ENCODE measurements at places on chromosomes 12 and 14.
A peak's percentile ranks its signal among the peaks of the same experiment; 100 is the strongest.

- DNase-seq = no peak
Observed at GRCh38 chr12:58873496-58873895, 46.8 kb downstream of the LRIG3 start.

DNA sequence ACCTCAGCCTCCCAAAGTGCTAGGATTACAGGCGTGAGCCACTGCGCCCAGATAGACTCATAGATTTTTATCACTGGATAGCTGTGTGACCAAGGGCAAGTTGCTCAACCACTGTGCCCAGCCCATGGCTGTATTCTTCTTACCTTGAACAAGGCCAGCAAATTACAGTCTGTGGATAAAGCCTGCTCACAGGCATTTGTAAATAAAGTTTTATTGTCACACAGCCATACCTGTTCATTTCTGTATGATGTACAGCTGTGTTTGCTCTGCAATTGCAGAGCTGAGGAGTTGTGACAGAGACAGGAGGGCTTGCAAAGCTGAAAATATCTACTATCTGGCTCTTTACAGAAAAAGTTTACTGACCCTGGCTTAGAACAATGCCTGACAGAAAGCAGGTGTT is 35.2 kb upstream of the LHX5 start:
- DNase-seq = no peak

DNA sequence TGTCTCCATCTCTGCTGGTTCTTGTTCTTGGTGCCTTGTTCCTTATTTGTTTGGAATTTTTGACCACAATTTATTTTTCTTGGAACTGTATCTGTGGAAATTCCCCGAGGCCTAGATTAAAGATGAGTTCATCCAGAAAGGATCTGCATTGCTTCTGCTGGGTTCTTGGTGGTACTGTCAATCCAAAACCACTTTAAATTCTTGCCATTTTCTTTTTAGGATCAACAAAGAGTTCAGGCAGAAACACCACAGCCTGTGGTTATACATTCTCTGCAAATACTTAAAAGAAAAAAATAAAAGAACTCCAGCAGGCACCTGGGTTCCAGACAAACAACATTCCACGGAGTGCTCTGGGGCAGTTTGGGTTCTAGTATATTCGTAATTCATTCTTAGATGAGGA is 6.0 kb upstream of the VAMP1 start:
- DNase-seq = no peak

GRCh38 chr14:85417396-85417795 is 112.5 kb upstream of the FLRT2 start:
- DNase-seq = no peak

DNA sequence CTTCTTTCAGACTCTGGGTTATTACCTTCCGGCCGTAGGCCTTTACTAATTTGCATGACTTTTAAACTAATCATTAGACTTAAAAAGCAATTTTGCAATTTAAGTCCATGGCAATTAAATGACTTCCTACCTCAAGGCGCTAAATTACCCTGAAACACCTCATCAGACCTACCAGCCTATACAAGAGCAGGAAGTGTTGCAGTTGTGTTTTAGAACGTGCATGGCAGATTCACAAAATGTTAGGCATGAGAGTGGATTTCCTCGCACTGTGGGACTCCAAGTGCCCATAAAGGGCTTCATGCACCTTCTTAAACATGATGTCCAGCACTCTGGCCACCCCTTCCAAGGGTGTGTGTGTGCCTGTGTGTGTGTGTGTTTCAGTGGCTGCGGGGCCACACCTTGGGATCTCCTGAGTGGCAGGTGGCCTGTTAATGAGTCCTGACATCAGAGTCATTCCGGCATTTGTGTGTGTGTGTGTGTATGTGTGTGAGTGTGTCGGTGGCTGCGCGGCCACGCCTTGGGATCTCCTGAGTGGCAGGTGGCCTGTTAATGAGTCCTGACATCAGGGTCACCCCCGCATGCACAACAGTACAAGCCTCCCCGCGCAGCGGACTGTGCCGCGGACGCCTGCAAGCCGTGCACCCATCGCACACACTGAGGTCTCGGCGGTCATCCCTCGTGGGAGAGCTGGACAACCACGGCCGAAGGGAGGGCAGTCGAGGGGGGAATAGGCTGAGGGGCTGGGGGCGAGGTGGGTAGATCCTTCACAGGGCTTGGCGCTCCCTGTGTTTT is 900 bp downstream of the C2CD5 start:
- no peak for DNase-seq

GRCh38 chr12:96981911-96982310 is 74.9 kb downstream of the NEDD1 start:
- no peak for DNase-seq

DNA sequence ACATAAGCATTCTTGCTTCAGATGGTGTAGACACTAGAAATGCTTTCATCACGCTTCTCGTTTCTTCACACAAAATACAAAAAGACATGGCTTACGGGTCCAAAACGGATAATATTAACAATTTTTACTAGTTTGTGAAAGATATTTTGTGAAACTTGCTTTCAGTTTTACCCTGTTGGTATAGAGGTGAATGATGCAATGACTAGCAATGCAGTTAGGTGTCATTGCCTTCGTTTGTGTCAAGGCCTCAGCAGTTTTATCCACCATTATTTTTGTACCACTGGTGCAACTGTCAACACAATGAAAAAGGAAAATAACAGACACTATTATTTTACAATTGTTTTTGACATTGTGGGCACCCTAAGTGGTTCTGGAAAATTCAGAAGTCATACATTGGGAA is 323.0 kb downstream of the FLRT2 start:
- DNase-seq = no peak

DNA sequence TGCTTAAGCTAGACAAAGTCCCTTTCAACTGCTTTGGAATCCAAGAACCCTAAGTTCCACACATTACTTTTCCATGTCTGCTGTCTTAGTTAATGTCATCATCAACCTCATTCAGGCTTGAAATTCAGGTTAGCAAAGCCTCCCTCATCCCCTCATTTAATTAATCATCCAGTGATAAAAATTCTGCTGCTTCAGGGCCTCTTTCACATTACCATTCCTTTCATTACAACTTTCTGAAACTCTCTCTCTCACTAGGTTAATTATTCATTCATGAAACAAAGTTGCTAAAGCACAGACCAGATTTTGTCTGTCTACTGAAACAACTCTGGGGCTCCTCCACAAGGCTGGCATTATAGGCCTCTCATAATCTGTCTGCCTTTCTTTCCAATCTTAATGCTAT is 9.4 kb upstream of the VTI1B start:
- DNase-seq = no peak

DNA sequence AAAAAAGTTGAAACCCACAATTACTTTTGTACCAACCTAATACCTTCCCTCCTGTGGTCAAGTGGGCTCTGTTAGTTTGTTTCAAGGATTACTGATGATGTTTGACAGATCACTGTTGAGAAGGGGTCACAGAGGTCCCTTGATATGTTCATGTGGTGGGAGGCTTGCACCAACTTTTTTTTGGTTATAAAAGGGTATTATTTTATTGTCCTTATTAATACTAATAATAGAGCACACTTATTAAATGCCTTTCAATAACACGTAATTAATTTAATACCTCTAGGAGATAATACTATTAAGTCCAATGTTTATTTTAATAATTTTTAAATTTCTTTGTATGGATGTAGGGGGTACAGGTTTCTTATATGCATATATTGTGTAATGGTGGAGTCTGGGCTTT is 4.4 kb downstream of the UBE3B start:
- DNase-seq = no peak

DNA sequence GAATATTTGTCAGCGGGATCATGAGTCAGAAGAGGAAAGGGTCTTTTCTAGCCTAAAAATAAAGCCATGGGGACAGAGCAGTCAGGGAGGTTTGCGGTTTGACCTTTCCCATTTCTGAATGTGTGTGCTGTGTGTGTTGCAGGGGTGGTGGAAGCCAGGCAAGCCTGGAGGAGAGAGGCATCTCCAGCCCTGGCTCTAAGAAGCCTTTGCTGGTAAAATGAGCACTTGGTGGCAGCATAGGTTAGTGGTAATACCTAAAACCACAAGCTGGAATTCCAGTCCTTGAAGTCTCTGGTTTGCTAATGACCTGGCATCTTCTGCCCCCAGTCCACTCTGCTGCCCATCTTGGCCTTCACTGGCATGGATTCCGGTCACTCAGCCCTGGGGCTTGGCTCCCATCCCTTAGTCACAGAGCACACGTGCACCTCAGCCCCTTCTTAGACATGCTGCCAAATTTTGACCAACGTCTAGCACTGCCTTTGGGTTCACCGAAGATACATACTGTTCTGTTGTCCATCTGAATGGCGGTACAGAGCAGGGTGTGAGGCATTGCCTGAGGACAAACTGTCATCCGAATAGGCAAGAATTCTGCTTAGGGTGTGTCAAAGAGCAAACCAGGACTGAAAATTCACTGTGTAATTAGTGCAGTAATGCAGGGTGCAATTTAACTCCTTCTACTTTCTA is 52.7 kb downstream of the KCNA5 start:
- DNase-seq = no peak

- no peak for DNase-seq
Observed at GRCh38 chr14:101096551-101096950, 193.0 kb upstream of the RTL1 start.

DNA sequence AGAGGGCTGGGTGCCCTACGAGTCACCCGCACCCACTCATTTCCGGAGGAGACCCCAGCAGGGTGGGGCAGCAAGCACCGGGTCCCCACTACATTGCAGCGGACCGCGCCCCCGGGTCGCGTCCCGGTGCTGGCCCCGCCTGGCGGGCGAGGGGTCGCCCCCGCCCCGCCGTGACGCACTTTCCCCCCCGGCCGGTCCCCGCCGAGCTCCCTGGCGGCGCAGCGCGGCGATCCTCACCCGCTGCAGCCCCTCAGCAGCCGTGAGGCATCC is 106.1 kb downstream of the PRICKLE1 start:
- no peak for DNase-seq

DNA sequence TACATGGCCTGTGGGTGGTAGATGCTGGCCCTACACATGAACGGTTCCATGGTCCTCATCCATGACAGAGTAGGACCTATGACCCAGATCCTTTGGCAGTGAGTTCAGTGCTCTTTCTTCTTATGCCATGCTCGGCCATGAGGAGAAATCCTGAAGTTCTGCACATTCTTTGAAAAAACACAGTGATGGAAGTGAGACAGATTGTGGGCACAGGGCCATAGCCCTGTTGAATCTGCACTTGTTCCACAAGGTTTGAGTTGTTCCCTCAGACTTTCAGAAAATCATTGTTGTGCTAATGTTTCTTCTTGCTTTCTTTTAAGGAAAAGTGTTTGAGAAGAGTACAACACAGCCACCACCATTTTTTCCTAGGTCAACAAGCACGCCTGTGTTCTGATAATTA is 180.0 kb downstream of the C12orf75 start:
- no peak for DNase-seq

DNA sequence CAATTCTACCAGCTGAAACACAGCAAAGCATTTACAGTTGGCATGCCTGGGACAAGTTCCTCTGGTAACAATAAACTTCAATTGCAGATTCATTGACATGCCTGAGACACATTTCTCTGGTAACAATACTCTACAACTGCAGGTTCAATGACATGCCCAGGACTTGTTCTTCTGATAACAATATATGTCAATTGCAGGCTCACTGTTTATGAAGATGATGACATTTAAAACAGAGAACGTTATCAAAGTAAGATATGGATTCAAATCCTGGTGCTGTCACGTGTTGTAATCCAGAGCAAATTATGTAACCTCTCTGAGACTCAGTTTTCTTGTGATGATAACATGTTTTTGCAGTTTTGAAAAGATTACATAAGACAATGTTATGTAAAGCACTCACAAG is 20.5 kb downstream of the KITLG start:
- no peak for DNase-seq

- peak; percentile 44 for DNase-seq
Observed at GRCh38 chr12:98418357-98419075, 96.9 kb upstream of the TMPO start.

- DNase-seq = no peak
Observed at GRCh38 chr14:32017587-32017986, 59.5 kb upstream of the ARHGAP5 start.

GRCh38 chr14:77989441-77989991 is 180.7 kb upstream of the NRXN3 start:
- DNase-seq = no peak

DNA sequence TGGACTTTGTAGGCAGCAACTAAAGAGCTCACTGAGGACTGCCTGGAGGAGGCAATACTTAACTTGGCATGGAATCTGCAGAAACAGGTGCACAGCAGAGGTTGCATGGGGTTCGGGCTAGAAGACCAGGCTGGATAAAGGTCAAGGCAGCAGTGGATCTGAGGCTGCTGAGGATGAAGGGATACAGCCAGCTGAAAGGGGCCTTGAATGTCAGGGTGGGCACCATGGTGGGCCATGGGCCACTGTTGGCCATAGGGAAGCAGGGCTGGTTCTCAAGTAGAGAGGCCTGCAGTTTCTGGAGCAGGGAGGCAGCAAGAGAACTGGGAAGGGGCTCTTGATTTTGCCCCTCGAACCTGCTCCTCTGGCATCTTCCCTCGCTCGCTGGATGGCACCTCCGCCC is 55.5 kb downstream of the C14orf132 start:
- DNase-seq = no peak

GRCh38 chr14:77657280-77657679 is 40.8 kb upstream of the SPTLC2 start:
- DNase-seq = no peak

- DNase-seq = no peak
Observed at GRCh38 chr14:56115976-56116893, 2.0 kb upstream of the PELI2 start.

GRCh38 chr14:63267171-63267570 is 51.6 kb downstream of the GPHB5 start:
- DNase-seq = no peak

GRCh38 chr14:104288272-104288671 is 149.9 kb downstream of the KIF26A start:
- no peak for DNase-seq

- DNase-seq = peak; percentile 40
Observed at GRCh38 chr12:103779410-103780092, 61.5 kb downstream of the NT5DC3 start.

GRCh38 chr12:124603831-124604251 is 36.4 kb upstream of the NCOR2 start:
- no peak for DNase-seq

- DNase-seq = no peak
Observed at GRCh38 chr12:72075401-72075800, 136.8 kb downstream of the TPH2 start.

- DNase-seq = no peak
Observed at GRCh38 chr14:104477117-104477623, 102.4 kb upstream of the C14orf180 start.

- no peak for DNase-seq
Observed at GRCh38 chr12:7161327-7161726, 28.2 kb upstream of the PEX5 start.

- DNase-seq = no peak
Observed at GRCh38 chr14:36013483-36013882, 163.0 kb downstream of the PTCSC3 start.

- no peak for DNase-seq
Observed at GRCh38 chr14:97543221-97543620, 746.0 kb downstream of the VRK1 start.

- no peak for DNase-seq
Observed at GRCh38 chr14:89996963-89997362, 41.2 kb downstream of the TDP1 start.

GRCh38 chr12:81021131-81021748 is 56.6 kb upstream of the ACSS3 start:
- DNase-seq = no peak

GRCh38 chr12:56010111-56010570 is 10.7 kb upstream of the IKZF4 start:
- no peak for DNase-seq

- no peak for DNase-seq
Observed at GRCh38 chr14:102140027-102140749, 491 bp downstream of the WDR20 start.

- DNase-seq = peak; percentile 27
Observed at GRCh38 chr14:80404413-80404812, 193.1 kb upstream of the DIO2 start.
